ENCODE measurements at places on chromosomes 2 and 18.
A peak's percentile ranks its signal among the peaks of the same experiment; 100 is the strongest.

DNA sequence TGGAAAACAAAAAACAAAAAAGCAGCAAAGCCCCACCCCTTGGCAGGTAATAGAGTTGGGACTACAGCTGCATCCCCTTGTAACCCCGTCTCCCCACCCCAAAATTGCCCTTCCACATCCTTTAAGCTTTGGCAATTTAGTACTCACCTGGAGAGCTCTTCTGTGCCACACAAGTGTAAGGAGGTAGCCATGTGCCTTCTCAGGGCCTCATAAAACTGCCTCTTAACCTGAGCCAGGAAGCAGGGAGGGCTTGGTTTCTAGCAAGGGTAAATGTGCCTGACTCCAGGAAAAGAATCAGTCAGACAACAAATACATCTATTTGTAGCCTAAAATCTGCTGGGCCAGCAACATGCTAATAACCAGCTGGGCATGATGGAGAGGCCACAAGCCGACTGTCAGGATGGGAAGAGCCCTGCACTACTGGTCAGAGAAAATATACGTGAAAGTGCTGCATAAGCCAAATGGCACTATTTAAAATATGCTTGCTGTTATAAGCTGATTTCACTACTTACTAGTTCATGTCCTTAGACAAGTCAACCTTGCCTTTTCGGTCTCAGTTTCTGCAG lies 46.3 kb downstream of the NOP58 start:
- DNase-seq = no peak

GRCh38 chr2:189613650-189614420 lies 33.2 kb upstream of the SLC40A1 start:
- peak; percentile 22 for DNase-seq

GRCh38 chr2:190961918-190962487 lies 52.0 kb downstream of the STAT1 start:
- no peak for DNase-seq

GRCh38 chr18:67400502-67401117 lies 115.9 kb downstream of the DSEL start:
- DNase-seq = no peak

DNA sequence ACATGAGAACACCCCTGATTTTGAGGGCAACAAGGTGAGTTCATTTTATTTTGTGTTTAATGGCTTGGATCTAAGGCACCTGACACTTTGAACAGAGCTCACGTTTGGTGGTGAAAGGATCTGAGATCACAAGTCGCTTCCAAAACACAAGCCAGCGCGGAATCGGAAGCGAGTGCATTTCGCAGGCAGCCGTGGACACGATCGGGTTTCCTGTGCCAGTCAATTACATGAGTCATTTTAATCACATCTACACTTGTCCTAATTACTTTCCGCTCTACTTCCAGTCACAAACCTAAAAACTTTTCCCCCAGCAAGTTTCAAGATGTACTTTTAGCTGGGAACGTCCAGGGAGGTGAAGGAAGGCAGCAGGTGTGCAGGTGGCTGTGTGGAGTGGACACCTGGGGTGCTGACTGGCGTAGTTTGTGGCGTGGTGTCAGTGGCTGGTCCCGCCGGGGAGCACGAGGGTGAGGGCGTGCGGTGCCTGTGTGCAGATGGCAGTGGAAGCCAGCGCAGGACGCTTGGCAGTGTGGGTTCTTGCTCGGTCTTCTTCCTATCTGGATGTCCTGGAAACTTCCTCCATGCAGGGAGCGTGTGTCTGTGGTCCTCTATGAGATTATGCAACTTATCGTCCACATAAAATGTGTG lies 75.6 kb downstream of the DCDC2C start:
- DNase-seq = no peak

- no peak for DNase-seq
These were observed 107.0 kb downstream of the MGAT5 start for GRCh38 chr2:134360745-134361487.

GRCh38 chr2:169965495-169965894 lies 138.2 kb downstream of the UBR3 start:
- DNase-seq = no peak

GRCh38 chr2:96918754-96919550 lies 49.1 kb upstream of the SEMA4C start:
- peak; percentile 3 for DNase-seq

DNA sequence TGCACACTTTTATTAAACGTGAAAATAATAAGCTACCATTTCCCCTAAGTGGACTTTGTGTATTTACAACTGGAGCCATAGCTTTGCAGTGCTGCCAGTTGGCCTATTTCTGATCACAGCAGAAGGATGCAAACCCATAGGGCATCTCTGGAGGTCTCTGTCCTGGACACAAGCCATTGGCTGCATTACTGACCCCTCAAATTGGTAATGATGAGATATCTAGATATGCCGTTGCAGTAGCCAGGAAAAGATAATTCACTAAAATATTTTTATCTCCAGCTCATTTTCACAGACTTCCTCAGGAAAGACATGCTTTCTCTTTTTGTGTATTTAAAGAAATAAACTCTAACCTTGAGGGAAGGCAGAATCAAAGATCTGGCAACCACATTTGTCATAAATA lies 182.5 kb downstream of the TDRD15 start:
- no peak for DNase-seq

- DNase-seq = peak; percentile 18
These were observed 30.8 kb downstream of the C18orf54 start for GRCh38 chr18:54388203-54389142.

DNA sequence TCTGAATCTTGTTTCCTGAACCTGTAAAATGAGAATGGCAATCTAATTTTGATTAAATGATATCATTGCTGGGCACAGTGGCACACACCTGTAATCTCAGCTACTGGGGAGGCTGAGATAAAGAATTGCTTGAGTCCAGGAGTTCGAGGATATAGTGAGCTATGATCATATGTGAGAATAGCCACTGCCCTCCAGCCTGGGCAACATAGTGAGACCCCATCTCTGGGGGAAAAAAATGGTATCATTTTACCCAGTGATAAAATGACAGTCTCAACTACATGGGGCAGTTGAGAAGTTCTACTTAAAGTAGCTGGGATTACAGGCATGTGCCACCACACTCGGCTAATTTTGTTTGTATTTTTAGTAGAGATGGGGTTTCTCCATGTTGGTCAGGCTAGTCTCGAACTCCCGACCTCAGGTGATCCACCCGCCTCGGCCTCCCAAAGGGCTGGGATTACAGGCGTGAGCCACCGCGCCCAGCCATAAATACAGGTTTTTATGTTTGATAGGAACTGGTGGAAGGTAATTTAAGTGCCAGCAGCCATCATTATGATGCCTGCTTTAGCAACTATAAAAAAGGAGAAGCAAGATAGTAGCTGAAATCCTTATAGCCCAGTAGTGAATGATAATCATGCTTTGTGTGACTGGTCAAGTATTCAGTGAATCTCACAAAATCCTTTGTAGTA lies 17.0 kb downstream of the BZW1 start:
- no peak for DNase-seq

- DNase-seq = no peak
These were observed 223.7 kb downstream of the ANKRD30B start for GRCh38 chr18:14971461-14972185.

GRCh38 chr2:116819355-116819754 lies 995.1 kb upstream of the DDX18 start:
- DNase-seq = no peak

- no peak for DNase-seq
These were observed 384.0 kb downstream of the NBAS start for GRCh38 chr2:15177103-15177502.

DNA sequence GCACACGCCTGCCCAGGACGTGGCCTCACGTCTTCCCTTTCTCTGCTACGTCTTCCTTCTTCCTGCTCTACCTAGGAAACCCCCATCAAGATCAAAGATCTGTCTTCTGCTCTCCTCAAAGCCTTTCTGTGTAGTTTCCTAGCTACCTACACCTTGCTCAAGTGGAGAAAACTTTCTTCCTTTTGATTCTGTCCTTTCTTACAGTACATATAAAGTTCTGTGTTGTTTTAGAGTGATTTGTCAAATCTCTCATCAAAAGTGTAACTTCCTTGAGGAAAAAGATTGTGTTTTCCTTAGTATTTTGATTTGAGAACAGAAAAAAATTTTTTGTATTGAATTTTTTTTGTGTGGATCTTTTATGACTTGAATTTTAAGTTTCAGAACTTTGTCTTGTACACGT lies 17.8 kb downstream of the SETBP1 start:
- no peak for DNase-seq

DNA sequence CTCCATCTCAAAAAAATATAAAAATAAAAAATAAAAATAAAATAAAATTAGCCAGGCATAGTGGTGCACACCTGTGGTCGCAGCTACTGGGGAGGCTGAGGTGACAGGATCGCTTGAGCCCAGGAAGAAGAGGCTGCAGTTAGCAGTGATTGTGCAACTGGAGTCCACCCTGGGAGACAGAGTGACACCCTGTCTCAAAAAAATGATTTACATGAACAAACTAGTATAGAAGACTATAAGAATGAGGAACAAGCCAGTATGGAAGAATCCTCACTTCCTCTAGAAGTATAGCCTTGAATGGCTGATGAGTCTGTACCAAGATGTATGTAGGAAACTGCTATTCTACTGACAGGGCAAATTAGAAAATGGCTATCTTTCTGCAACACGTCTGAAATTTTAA lies 10.9 kb downstream of the YES1 start:
- DNase-seq = no peak

DNA sequence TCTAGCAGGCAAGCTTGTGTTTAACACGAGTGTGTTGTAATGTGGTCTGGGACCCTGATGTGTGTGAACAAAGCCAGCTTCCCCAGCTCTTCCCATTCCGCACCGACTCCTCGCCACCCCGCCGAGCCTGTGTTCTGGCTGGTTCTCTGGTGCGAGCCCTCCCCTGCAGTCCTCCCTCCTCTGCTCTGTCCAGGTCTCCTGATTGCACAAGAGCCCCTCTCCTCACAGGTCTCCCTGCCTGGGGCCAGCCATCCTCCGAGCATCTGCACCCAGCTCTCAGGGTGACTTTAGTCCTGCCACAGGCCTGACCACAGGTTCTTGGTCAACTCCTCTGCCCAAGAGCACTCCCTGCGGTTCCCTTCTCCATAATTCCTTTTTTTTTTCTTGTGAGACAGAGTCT lies 13.2 kb downstream of the SLC66A3 start:
- no peak for DNase-seq

DNA sequence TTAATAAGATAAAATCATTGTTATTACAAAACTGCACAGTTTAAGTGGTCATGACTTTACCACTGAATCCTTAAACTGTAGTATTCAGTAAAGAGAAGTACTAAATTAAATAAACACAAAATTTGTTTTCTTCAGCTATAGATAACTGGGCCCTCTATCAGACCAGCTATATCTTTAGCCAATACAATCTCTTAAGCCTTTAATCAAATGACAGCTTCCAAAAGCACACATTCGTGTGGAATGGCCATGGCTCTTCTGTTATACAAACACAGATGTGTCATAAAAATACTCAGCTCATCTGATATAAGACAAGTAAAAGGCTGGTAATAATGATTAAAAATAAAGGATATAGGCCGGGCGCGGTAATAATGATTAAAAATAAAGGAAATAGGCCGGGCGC lies 57.6 kb upstream of the CDKL4 start:
- DNase-seq = no peak

DNA sequence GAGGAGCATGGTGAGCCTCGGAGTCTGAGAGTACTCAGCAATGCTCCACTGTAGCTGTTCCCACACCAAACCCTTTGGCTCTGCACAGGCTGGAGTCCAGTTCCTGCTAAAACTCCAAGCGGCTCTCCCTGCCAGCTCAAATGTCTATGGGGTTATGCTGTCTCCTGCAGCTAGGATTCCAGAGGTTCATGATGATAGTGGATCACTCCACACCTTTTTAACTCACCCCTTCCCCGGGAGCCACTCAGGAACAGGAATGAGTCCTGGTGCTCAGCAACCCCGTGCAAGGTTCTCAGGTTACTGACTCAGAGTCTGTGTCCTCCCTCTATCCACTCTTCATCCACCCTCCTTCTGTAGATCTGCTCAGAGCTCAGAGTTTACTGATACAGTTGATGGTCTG lies 410.0 kb downstream of the CDH19 start:
- DNase-seq = no peak

- DNase-seq = no peak
These were observed 403.3 kb upstream of the CDH20 start for GRCh38 chr18:60929966-60930365.

GRCh38 chr2:133458280-133458679 lies 110.0 kb downstream of the NCKAP5 start:
- DNase-seq = no peak

- DNase-seq = no peak
These were observed 10.6 kb downstream of the C18orf63 start for GRCh38 chr18:74326231-74326630.

- no peak for DNase-seq
These were observed 48.4 kb downstream of the CNGA3 start for GRCh38 chr2:98394595-98395153.

- no peak for DNase-seq
These were observed 65.9 kb downstream of the CDH20 start for GRCh38 chr18:61398961-61399705.

DNA sequence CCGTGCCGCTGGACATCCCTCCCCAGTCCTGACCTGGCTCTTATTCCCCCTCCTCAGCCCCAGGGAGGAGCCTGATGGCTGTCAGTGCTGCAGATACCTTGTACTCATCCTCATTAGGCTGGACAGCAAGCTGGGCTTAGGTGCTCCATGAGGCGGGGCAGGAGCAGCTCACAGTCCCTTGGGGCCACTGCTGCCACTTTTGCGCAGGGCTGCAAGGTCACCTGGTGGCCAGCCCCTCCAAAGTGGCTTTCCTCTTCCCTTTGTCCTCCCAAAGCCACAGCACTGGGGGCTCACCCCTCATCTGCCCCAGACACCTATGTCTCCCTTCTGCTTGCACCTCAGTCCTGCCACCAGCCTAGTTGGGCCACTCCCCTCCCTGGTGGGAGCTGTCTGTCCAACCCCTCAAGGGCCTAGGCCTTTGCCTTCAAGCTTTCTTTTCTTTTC lies 60.8 kb downstream of the FAM168B start:
- DNase-seq = no peak

DNA sequence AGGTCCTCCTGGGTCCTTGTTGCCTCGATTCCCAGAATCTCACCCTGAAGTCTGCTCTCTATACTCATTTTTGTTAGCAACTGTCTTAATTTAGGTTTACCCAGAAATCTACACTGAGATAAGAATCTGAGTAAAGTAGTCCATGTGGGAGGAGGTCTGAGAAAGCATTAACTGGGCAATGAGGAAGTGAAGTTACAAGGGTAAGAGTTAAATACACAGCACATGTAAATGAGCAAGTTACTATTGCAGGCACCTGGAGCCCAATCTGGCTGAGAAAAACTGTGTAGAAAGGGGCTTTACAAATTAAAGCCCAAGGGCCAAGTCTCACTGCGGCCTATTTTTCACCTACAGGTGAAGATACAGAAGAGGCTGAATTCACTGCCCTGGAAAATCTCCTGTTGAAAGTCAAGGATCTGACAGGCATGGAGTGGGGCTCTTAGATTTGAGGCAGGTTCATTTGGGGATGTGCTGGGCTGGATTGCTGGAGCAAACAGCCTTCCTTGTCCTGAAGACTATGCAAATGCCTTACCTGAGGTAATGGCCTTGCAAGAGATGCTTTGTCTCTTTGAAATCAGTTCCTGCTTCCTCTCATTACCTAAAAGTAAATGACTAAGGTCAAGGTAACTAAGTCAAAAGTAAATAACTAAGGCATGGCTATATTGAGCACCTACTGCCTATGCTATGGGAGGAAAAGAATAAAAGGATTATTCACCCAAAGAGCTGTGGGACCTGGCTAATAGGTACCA lies 84.4 kb upstream of the DYNAP start:
- no peak for DNase-seq

- DNase-seq = no peak
These were observed 10.5 kb downstream of the SCYGR4 start for GRCh38 chr2:227627769-227628168.
